ENCODE measurements at places on chromosomes 3 and 15.

GRCh38 chr3:120469440-120469839, 18.6 kb upstream of the FSTL1 start:
- no peak for DNase-seq

- no peak for DNase-seq
Measured at GRCh38 chr3:24087469-24087868, 142.4 kb downstream of the NR1D2 start.

DNA sequence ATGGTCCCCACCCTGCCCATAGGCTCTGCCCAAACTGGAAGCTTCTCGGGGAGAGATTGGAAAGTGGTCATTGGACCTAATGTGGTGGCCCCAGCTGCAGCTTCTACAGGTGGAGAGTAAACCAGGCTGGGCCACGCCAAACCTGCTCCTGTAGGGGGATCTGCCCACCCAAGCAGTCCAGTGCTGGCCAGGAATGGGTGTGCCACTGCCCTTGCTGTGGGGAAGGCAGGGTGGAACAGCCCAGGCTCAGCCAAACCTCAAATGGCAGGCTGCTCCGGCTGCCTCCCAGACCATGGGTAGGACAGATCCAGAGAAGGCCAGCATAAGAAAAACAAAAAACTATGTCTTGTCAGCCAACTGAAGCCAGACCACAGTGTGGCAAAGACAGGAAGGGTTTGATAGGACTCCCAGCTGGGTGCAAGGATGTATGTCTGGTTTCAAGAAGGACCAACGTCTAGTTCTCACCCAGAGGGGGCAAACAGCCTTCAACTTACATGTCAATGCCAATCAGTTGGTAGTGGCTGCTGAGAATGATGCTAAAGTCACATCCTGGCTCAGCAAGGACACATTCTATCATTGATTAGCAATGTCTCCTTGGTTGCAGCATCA, 267.3 kb downstream of the UACA start:
- DNase-seq = no peak

GRCh38 chr3:107218864-107219269, 158.4 kb upstream of the CCDC54 start:
- no peak for DNase-seq

- DNase-seq = no peak
Measured at GRCh38 chr3:128001576-128001975, 50.7 kb upstream of the SEC61A1 start.

GRCh38 chr3:8713901-8714759, 19.5 kb upstream of the CAV3 start:
- DNase-seq = no peak

DNA sequence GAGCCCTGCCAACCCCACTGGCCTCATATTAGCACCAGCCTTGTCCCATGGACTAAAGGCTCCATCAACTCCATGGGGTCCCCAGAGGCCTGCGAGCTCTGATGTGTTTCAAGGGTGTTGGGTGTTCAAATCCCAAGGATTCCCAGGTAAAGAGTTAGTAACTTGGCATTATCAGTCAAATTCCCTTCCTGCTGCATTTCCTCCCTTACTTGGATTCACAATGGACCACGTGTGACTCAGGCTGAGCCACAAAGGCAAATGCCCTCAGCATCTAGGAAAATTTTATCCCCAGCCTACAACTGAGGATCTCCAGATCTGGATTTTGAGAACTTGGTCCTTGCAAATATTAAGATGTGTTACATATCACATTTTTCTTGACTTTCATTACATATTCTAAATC, 58.8 kb downstream of the GADL1 start:
- DNase-seq = no peak

DNA sequence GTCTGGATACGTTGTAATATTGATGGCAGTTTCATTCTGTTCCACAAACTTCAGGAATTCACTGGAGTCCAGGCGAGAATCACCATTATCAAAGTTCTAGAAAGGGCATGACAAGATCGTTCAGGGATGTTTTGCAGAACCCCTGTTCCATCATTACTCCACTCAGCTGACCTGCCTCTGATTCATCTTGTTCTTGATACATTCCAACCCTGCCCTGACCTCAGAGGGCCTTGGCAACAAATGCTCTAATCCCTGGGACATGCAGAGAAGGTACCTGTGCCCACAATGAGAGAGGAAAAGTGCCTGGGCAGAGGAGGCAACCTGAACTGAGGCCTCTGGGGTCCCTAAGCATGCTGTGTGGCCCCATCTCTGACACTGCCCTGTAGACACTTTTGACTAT, 45.9 kb downstream of the FSTL1 start:
- DNase-seq = no peak

DNA sequence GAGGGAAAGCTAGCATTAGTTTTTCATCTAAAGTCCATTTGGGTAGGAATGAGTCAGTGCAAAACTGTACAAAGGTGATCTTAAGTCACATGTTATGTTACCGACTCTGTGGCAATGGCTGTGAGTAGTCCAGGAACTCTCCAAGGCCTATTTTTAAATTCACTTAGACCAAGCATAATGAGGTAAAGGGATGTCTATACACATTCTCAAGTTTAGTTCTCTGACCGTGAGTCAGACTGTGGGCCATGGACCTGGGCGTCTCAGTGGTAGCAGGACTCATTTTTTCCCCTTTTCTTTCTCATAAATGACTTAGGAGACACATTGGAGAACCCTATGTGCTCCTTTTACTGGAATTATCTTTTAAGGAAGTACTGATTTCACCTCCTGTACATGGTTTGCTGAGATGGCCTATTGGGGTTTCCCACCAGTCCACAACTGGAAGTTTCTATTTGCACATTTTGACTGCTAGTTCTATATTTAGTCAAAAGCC, 488.7 kb upstream of the TPRG1 start:
- DNase-seq = no peak

- no peak for DNase-seq
Measured at GRCh38 chr3:150786791-150787190, 23.8 kb upstream of the SIAH2 start.

GRCh38 chr3:197782230-197782629, 8.8 kb upstream of the LRCH3 start:
- no peak for DNase-seq

GRCh38 chr3:168552251-168552650, 456.5 kb upstream of the GOLIM4 start:
- DNase-seq = no peak

DNA sequence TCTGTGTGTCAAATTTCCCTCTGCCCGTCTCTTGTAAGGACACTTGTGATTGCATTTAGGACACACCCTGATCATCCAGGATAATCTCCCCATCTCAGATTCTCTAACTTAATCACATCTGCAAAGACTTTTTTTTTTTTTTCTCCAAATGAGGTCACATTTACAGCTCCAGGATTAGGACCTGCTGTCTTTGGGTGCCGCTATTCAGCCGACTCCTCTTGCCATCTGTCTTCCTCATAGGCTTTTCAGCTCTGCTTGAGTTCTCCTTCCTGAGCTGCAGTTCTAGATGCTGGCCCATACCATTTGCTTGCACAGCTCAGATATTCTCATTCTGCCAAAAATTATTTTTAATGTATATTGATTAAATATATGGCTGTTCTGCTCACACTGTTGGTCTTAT, 94.3 kb upstream of the TLE3 start:
- DNase-seq = no peak

GRCh38 chr3:134526319-134526718, 40.5 kb downstream of the CEP63 start:
- no peak for DNase-seq

GRCh38 chr3:78277801-78278200, 1237.9 kb downstream of the ROBO2 start:
- DNase-seq = no peak

DNA sequence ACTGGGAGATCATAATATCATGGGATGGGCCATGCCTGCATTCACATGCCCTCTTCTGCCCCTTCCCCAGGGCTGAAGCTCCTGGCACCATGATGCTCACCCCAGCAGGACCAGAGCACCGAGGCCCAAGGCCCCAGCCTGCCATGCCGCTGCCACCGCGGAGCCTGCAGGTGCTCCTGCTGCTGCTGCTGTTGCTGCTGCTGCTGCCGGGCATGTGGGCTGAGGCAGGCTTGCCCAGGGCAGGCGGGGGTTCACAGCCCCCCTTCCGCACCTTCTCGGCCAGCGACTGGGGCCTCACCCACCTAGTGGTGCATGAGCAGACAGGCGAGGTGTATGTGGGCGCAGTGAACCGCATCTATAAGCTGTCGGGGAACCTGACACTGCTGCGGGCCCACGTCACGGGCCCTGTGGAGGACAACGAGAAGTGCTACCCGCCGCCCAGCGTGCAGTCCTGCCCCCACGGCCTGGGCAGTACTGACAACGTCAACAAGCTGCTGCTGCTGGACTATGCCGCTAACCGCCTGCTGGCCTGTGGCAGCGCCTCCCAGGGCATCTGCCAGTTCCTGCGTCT, 5.6 kb downstream of the PLXNA1 start:
- DNase-seq = no peak

DNA sequence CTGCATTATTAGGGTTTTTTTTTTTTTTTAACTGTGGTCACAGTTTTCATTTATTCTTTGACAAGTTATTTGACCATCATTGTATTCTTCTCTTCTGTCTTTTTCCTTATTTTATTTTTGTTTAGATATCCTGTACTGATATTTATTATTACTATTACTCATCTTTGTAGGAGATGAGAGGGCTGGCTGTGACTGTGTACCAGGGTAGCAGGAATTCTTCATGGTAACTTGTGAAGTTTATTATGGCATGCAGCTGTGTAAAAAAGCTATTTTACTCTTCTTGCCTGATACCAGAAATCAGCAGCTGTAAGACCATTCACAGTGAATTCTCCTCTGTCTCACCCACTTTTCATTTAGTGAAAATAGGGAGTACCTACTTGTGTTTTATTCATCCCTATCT, 44.5 kb downstream of the ATP6V1A start:
- no peak for DNase-seq

DNA sequence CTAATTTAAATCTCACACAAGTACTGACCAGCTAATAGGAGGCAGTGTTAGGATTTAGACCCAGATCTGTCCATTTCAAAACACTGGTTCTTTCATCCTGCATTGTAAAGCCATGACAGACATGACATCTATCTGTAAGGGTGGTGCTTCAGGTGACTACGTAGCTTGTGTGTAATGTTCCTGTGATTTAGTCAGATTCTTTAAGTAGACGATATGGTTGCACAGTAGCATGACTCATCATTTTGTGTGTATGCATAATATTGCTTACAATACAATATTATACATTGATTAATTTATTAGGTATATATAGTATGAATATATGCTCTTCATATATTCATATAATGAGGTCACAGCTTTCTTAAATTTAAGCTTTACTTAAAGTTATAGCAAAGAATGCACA, 628.5 kb downstream of the GRM7 start:
- DNase-seq = no peak

- DNase-seq = no peak
Measured at GRCh38 chr3:129352650-129353588, 74.2 kb downstream of the HMCES start.

- DNase-seq = no peak
Measured at GRCh38 chr3:26438325-26438940, 184.1 kb upstream of the LRRC3B start.

- DNase-seq = no peak
Measured at GRCh38 chr3:124567179-124567578, 163.1 kb upstream of the UMPS start.

DNA sequence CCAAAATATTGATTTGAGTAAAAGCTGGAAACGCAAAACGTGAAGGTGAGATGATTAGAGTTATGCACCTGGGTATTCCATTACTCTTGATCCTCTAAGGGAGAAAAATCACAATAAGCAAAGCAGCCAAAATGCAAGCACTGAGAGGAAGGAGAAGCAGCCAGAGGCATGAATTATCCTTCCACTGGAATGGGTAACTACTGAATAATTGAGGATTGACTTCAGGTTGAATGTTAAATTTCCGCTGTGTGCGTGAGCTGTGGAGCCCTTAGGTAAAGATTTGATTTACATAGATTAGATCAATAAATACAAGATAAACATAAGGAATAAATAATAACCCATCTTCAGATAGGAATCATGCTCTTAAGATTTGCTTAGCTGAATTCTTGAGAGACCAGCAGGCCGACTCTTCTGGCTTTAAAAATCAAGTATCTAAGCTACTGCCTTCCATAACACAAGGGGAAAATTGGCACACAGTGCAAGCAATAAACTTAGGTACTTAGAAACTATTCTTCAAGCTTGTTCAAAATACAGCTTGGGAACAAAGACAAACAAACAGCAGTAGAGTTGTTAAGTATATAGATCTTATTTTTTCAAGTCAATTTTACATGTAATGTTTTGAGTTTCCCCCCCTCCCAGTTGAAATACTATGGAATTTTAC, 1459.5 kb downstream of the ZPLD1 start:
- DNase-seq = no peak

GRCh38 chr3:171876680-171877147, 33.6 kb downstream of the TMEM212 start:
- no peak for DNase-seq

- no peak for DNase-seq
Measured at GRCh38 chr3:66338927-66339326, 118.1 kb downstream of the SLC25A26 start.

DNA sequence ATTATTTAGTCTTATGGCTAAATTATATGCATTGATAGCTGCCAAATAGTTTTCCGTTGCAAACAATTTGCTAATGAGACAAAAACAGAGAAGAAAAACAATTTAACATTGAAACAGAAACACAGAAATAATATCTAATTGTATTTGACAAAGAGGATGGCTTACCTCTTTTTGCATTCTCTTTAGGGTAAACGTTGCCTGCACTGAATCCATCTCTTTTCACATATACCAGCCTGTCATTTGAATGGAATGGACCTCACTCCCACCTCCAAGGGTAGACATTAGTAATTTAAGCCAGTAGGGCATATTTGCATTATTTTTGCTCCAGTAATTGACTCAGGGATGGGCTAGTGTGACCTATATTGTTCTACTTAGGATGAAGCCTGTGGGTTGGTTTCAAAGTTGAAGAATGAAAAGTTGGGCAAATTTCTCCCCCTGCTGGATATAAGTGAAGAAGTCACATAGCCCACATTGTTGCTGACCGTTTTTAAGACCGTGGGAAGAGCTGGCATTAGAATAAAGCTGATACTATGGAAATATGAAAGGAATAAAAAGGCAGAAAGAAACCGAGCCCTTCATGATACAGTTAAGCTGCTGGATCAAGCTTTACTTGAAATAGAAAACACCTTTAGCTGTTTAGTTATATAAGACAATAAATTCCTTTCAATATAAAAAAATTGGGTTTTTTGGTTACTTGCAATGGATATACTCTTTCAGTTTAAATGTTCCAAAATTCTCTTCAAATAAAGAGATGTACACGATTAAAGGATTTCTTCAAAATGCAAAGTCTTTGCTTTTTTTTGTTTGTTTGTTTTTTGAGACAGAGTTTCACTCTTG, 26.9 kb downstream of the PIERCE2 start:
- no peak for DNase-seq

GRCh38 chr3:127775398-127776109, 46.8 kb downstream of the MGLL start:
- no peak for DNase-seq

GRCh38 chr3:48594417-48595049, 596 bp downstream of the COL7A1 start:
- DNase-seq = no peak

- no peak for DNase-seq
Measured at GRCh38 chr15:86855307-86856291, 775.9 kb downstream of the AGBL1 start.

- DNase-seq = no peak
Measured at GRCh38 chr15:38531509-38531908, 33.1 kb downstream of the RASGRP1 start.

- DNase-seq = no peak
Measured at GRCh38 chr3:139159356-139159755, 114.7 kb upstream of the PRR23C start.

Measured in activated T-cell treated with anti-CD3 and anti-CD28 coated beads for 1 hour (primary cell).